ENCODE measurements at places on chromosomes 3 and 15. TPM values are rescaled to one million over a fixed set of nuclear protein-coding genes. Genes with fewer than 3 reads are reported as not detected.
A peak's percentile ranks its signal among the peaks of the same experiment; 100 is the strongest.

GRCh38 chr3:159513867-159514380 lies 474.7 kb upstream of the IL12A start:
- H3K36me3 ChIP-seq: peaks cover 2% of the 10 kb centered on the region
- H3K4me1 ChIP-seq: no peaks in the 10 kb centered on the region
- H3K27ac ChIP-seq: no peak overlapping the region
- H3K4me3 ChIP-seq: no peak overlapping the region
- no peak for DNase-seq

Gene FHIT
- 4.0 TPM for total RNA-seq

- no peak overlapping the region for H3K4me3 ChIP-seq
- H3K36me3 ChIP-seq: no peaks in the 10 kb centered on the region
- DNase-seq: no peak
- no peaks in the 10 kb centered on the region for H3K4me1 ChIP-seq
These were observed 810.6 kb upstream of the NR2F2 start for GRCh38 chr15:95519887-95520286.

GRCh38 chr15:72382146-72382545 lies 6.3 kb upstream of the HEXA start:
- H3K27me3 ChIP-seq: no peaks in the 10 kb centered on the region
- H3K36me3 ChIP-seq: no peaks in the 10 kb centered on the region
- no peak overlapping the region for H3K27ac ChIP-seq
- no peak overlapping the region for H3K4me3 ChIP-seq
- no peak for DNase-seq

DNA sequence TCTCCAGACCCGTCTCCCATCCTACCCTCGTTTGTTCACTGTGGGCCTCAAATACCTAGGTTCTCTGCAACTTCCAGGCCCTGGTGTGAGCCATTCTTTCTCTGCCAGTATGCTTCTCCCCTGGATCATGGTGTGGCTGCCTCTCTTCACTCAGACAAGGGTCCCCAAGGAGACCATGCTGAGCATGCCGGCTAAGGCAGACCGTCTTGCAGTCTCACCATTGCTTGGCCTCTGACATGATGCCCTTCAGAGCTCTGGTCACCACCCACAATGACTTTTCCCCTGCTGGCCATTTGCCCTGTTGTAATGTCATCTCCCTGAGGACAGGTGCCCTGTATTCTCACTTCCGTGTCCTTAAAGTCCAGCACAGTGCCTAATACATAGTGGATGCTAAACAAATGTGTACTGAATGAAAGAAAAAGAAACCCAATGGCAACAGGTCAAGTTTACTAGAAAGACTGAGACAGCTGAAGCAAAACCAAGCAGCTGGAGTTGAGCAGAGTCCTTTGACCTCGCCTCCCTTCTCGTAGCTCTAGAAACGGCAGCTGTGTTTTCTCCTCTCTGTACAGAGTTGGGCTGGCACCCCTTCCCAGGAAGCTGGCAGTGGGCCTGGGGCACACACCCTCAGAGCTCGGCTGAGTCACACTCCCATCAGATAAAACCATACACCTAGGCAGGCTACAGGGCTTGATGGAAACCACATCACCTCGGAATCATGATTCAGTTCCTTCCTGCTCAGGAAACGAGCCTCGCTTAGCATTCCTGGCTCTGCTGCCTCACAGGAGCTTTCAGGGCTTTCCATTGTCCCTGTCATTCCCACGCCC lies 8.6 kb downstream of the TLR9 start:
- no peak overlapping the region for H3K4me3 ChIP-seq
- no peak overlapping the region for H3K27ac ChIP-seq
- H3K36me3 ChIP-seq: peaks cover 39% of the 10 kb centered on the region
- DNase-seq: peak; percentile 27
- no peaks in the 10 kb centered on the region for H3K4me1 ChIP-seq

- H3K4me1 ChIP-seq: no peaks in the 10 kb centered on the region
- H3K36me3 ChIP-seq: peaks cover 6% of the 10 kb centered on the region
- H3K27me3 ChIP-seq: no peaks in the 10 kb centered on the region
These were observed 16.1 kb downstream of the ZNF106 start for GRCh38 chr15:42474827-42475226.

DNA sequence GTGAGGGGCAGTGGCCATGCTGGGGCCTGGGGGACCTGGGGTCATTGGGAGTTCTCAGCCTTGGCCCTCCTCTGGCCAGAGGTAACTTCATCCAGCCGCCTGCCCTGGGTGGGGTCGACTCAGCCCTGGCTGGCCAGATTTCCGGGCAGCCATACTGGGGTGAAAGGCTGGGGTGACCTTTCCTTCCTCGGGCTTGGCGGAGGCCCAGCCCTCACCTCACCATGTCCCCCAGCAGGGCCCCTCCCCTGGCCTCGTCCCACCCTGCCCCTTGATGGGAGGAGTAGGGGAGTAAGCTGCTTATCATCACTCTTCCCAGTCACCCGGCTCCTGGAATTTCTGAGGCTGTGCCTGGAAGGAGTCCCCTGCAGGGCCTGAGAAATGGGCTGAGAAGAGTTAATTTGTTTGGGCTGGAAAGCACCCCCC lies 5.4 kb downstream of the SEMA3F start:
- no peak overlapping the region for H3K4me3 ChIP-seq
- H3K27ac ChIP-seq: no peak overlapping the region
- DNase-seq: no peak
- H3K27me3 ChIP-seq: no peaks in the 10 kb centered on the region
- peaks cover under 1% of the 10 kb centered on the region for H3K4me1 ChIP-seq

Gene BOC
- total RNA-seq: 4.0 TPM

Gene SPTBN5
- 0.90 TPM for total RNA-seq

Gene ARNT2
- total RNA-seq: 9.5 TPM

DNA sequence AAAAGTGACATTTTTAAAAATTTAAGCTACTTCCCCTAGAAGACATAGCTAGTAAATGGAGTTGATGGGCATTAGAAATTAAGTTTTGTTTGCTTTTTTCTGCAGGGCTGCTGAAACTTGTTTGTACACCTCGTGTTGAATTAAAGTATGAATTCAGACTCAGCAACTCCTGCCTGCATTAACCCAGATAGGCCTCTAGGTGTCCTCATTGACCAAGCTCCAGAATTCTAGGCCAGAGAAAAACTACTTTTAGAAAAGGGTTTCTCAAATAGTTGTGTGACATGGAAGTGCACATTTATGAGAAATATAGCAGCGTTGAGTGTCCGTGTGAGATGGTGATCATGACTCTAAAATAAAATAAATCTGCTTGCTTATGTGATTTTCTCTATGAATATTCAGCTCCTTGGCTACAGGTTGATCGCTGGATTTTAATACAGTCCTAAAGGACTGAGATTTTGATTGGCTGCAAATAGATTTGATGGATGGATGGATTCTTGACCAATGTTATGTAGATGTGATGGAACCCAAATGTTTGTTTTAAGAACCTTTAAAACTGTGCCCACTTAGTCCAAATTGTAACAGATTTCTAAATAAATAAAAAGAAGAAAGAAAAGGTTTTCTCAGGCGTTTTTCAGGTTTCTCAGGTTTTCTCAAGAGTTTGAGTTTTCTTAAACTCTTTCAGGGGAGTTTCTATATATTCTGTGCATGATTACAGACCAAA lies 39.4 kb upstream of the LMOD3 start:
- DNase-seq: no peak
- no peaks in the 10 kb centered on the region for H3K4me1 ChIP-seq
- no peaks in the 10 kb centered on the region for H3K27me3 ChIP-seq
- no peak overlapping the region for H3K27ac ChIP-seq
- H3K4me3 ChIP-seq: no peak overlapping the region

Gene LTK
- total RNA-seq: 0.31 TPM

- no peak overlapping the region for H3K27ac ChIP-seq
- H3K4me1 ChIP-seq: no peaks in the 10 kb centered on the region
- no peaks in the 10 kb centered on the region for H3K27me3 ChIP-seq
- peaks cover 4% of the 10 kb centered on the region for H3K36me3 ChIP-seq
- no peak for DNase-seq
These were observed 50.6 kb downstream of the SERP1 start for GRCh38 chr3:150495563-150496168.

DNA sequence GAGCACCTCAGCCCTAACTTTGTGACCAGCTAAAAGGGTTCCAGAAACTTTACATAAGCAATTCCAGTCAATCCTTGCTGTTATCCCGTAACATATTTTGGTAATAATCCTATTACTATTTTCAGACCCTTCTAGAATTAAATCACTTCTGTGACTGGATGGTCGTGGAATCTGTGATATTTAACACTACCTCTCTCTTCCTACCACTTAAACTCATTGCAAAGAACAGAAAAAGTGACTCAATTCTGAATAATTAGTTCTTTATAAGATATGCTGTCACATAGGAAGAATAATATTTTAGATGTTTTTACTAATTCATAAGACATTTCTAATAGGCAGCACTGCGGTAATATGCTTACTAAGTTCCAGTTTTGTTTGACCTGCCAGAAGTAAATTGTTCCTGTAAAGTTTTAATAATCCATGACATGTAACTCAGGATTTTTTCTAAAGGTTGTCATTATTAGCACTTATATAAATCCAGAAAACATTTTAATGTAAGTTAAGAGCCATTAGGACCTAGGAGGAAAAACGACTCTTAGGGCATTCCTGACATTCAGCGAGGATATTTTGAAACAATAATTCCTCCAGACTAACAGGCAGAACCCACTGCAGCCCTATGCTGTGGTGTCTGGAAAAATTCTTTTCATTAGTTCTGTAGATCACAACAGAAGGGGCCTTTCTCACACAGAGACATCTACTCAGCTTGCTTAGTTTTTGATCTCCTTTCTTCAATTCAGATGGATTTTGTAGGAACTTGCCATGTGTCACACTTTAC lies 113.3 kb upstream of the MBNL1 start:
- no peak overlapping the region for H3K27ac ChIP-seq
- H3K27me3 ChIP-seq: no peaks in the 10 kb centered on the region
- DNase-seq: no peak
- 0 out of 2 replicates have a peak, but pooled peaks cover 4% of the 10 kb centered on the region for H3K36me3 ChIP-seq
- no peak overlapping the region for H3K4me3 ChIP-seq
